ENCODE measurements at places on chromosomes 2 and 18. TPM values are rescaled to one million over a fixed set of nuclear protein-coding genes. Genes with fewer than 3 reads are reported as not detected.

DNA sequence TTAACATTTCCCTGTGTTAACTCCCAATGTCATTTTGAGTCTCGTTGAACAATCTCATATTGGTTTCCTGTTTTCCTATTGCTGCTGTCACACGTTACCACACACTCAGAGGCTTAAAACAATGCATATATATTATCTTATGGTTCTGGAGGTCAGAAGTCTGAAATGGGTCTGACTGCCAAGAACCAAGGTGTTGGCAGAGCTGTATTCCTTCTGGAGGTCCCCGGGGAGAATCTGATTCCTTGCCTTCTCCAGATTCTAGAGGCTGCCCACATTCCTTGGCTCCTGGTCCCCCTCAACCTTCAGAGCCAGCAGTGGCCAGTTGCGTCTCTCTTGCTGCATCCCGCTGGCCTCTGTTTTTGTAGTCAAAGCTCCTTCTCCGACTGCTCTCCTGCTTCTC lies 17.5 kb downstream of the COL4A4 start:
- DNase-seq: no peak

GRCh38 chr2:175462246-175462645 lies 280.7 kb upstream of the ATP5MC3 start:
- DNase-seq: no peak

- DNase-seq: no peak
Observed at GRCh38 chr2:213733893-213734292, 449.6 kb downstream of the SPAG16 start.

DNA sequence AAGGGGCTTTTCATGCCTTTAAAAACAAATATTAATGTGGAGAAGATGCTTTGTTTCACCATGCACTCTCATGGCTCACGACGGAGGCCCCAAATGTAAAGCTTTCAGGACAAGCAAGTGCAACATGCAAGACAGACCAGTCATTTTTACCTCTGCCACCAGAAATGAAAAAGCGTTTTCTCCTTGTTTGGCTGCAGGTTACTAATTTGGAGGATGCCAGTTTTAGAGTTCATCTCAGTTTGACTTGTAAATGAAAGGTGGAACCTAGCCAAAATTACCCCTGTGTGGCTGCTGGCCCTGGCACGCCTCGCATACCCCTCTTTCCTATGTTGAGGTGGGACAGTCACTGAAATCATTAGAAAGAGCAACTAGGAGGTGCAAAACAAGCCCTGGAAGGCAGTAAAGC lies 138.6 kb downstream of the BCL2 start:
- DNase-seq: no peak

DNA sequence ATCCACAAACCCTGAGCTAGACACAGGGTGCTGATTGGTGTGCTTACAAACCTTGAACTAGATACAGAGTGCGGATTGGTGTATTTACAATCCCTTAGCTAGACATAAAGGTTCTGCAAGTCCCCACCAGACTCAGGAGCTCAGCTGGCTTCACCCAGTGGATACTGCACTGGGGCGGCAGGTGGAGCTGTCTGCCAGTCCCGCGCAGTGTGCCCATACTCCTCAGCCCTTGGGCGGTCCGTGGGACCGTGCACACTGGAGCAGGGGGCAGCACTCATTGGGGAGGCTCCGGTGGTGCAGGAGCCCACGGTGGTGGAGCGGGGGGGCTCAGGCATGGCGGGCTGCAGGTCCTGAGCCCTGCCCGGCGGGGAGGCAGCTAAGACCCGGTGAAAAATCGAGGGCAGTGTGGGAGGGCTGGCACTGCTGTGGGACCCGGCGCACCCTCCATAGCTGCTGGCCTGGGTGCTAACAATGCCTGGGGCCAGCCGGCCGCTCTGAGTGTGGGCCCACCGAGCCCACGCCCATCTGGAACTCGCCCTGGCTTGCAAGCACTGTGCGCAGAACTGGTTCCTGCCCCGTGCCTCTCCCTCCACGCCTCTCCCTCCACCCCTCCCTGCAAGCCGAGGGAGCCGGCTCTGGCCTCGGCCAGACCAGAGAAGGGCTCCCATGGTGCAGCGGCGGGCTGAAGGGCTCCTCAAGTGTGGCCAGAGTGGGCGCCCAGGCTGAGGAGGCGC lies 75.6 kb downstream of the MOB4 start:
- no peak for DNase-seq

- no peak for DNase-seq
Observed at GRCh38 chr2:37167636-37168180, 10.9 kb upstream of the EIF2AK2 start.

GRCh38 chr2:37796481-37796880 lies 125.0 kb upstream of the CDC42EP3 start:
- DNase-seq: no peak

DNA sequence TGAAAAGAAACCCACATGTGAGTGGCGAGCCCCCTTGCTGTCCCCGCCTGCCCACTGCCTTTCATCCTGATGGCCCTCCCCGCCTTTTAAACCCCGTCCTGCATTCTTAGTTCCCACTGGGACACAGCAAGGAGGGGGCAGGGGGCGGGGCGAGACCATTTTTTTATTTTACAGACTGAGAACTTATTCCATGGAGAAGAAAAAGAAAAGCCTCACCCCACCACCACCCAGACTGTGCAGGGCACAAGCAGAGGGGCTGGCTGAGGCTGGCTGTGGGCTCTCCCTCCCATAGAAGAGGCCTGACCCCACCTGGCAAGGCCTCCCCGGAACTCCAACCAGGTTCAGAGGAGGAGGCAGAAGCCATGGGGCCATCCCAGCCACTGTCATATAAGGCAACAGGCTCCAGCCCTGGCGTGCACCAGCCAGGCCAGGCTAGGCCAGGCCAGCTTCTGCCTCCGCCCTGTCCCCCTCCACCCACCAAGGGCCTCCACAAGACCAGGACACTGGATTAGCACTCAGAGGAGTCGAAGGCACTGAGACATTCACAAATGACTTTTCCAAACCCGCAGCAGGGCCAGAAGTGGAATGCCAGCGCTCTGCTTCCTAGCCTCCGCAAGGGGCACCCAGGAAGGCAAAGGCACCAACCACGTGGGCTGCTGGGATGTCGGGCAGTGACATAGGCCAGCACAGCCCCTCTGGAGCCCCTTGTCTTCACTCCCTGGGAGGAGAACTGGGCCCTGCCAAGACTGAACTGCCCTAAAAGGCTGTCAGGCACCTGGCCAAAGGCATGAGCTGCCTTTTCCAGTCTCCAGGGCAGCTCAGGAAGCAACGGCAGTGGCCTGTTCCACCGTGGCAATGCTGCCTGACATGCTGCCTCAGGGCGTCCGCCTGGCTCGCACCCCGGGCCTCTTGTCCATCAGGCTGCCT lies 37.5 kb upstream of the SEMA4C start:
- DNase-seq: no peak

GRCh38 chr18:48842259-48843061 lies 108.3 kb downstream of the SMAD7 start:
- DNase-seq: no peak

- no peak for DNase-seq
Observed at GRCh38 chr2:82697231-82697630, 1761.8 kb downstream of the SUCLG1 start.

- no peak for DNase-seq
Observed at GRCh38 chr2:42051543-42052235, 3.9 kb downstream of the PKDCC start.

GRCh38 chr18:45549290-45549689 lies 66.0 kb upstream of the SLC14A2 start:
- no peak for DNase-seq

MARCHF4 gene
- total RNA-seq: 7.8 TPM

ALK gene
- 7.0 TPM for total RNA-seq

MSTN gene
- total RNA-seq: 1.9 TPM

DSG1 gene
- 0.25 TPM for total RNA-seq

ANTXR1 gene
- total RNA-seq: 37.8 TPM

MEP1B gene
- total RNA-seq: 0.21 TPM

All from dorsolateral prefrontal cortex (tissue), 122 donors.